ENCODE measurements at places on chromosomes 1 and 21. TPM values are rescaled to one million over a fixed set of nuclear protein-coding genes. Genes with fewer than 3 reads are reported as not detected.

GRCh38 chr1:66730462-66730861 lies 21.8 kb upstream of the DYNLT5 start:
- no peak for DNase-seq

DNA sequence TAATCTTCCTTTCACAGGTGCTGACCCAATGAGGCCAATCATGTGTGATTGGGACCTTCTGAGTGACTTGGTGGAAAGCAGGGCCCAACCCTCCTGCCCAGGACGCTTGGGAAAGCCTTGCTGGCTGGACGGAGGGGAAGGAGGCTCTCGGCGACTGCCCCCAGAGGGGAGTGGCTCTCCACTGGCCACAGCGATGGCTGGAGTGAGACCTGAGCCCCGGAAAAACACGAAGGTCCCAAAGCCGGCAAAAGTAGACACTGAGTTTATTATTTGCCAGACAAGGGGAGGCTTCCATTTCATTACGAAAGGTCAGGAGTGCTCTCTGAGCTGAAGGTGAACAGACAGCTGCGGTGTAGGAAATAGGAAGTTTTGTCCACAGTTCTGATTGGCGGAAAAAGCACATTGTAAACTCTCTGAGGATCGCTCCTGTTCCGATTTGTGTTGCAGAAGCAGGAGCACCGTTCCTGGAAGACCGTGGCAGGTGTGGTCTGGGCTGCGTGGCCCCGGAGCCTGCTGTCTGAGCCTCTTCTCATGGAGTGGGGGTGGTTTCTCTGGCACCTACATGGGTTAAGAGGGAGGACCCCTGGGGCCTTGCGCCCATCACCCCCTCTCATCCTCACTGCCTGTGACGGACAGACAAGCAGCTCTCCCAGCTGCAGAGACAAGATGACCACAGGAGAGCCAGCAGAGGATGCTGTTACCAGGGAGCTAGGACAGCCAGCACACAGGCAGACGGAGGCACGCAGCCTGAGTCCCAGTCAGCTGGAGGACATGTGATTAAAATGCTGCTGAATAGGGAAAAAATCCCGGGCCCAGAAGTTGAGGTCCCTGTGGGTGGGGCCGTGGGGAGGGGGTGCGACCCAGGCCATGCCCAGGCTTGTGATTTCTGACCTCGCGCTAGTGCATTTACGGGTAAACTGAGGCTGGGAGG lies 41.5 kb downstream of the KRTAP10-1 start:
- DNase-seq = no peak

GRCh38 chr1:69987881-69988280 lies 217.5 kb downstream of the LRRC40 start:
- no peak for DNase-seq

DNA sequence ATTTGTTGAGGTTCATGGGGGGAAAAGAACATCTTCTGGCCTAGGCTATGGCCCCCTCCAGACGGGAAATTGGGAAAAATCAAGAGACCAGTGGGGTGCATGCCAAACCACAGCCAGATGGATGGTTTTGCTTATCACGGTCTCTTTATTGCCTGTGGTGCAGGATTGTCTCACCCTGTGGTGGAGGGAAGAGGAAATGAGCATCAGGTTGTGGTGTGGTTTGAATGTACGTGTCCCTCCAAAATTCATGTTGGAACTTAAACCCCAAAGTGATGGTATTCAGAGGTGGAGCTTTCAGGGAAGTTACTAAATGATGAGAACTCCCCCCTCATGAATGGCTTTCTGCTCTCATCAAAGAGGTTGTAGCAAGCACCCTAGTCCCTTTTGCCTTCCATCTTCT lies 525.7 kb downstream of the NPHP4 start:
- no peak for DNase-seq

DNA sequence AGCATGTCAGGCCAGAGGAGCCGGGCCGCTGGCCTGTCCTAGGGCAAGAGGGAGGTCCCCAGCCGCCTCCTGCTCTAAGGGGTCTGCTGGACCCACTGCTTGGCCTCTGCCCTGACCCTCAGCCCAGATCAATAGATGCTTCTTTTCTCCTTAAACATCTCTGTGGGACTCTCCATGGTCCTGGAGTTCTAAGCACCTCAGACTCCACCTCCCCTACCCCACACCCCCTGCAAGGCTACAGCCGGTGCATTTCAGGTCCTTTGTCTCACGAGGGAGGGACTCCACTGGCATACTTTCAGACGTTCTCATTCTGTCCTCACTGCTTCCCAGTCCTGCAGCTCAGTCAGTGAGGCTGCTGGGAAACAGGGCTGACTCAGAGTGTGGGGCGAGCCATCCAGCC lies 11.0 kb downstream of the CNTN2 start:
- DNase-seq = no peak

DNA sequence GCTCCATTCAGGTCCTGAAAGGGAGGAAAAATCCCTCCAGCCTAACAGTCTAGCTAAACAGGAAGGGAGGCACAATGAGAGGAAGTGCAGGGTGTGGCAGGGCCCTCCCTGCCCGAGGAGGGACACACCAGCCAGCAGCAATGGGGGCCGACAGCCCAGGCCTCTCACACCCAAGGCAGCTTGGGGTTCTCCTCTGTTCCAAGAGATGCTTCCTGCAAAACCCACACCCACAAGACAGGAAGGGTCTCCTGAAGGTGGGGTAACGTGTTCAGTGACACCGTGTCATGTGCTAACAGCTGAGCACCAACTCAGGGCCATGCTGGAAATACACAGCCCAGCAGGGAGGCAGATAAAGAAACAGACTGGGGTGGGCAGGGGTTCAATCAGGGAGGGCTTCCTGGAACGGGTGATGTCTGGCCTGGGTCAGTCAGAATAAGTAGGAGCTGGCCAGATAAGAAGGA lies 10.2 kb downstream of the ECE1 start:
- no peak for DNase-seq

SPATA45 gene
- total RNA-seq = not detected

DHRS3 gene
- total RNA-seq = 73.2 TPM

MYOCOS gene
- total RNA-seq = not detected

OPTC gene
- total RNA-seq = not detected

CCT8 gene
- total RNA-seq = 86.4 TPM

All from left colon (tissue), 2 donors.